Cardiac fibroblast (primary cell): ENCODE measurements at places on chromosomes 6 and 20.

GRCh38 chr20:49810491-49811190, 2.0 kb upstream of the SLC9A8 start:
- DNase-seq = no peak

GRCh38 chr6:33248643-33248931, 23.1 kb downstream of the VPS52 start:
- peak; percentile 64 for DNase-seq

DNA sequence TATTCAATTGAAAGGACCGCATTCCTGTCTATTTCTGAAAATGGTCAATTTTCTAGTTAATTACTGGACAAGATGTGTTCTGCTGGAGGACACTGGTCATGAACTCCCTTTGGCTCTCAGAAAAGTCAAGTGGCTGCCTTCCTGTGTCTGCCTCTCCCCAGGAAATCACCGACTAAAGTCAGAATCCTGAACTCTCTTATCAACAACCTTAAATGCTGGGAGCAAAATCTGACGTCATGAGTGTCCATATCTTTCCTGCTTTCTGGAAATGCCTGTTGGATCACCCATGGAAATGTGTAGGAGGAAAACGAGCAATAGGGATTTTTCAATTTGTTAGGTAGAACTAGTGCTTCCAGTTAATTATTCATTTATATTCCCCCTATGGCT, 53.5 kb upstream of the PLCB1 start:
- DNase-seq = no peak

- no peak for DNase-seq
Observed at GRCh38 chr20:55685425-55685824, 319.9 kb downstream of the CBLN4 start.

- no peak for DNase-seq
Observed at GRCh38 chr6:160792708-160793107, 90.7 kb downstream of the PLG start.

DNA sequence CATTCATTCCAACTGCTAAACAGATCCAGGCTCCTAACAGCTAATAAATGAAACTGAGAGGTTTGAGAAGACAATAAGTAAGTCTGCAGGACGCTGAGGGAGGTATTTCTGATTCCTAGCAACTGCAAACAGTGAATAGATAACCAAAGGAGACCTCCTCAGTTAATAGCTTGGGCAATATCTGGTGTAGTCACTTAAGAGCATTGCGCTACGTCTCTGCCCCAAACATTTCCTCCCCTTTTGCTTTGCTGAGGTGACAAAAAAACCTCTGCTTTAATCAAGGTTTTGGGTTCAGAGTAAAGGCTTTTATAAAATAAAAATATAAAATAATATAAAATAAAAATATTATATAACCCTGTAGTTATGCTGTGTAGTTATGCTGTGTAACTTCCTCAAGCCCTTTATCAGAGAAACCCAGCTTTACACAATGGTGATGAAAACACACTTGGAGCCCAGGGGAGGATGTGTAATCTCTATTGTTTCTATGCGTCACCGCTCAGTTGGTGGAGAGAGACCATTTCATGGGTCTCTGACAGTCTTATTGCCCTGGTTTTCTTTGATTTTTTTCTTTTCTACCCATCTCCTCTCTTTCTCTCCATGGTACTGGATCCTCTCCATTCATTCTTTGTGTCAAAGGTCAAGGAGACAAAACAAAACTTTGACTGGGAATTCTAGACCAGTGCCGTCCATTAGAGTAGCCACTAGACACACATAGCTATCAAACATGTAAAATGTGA, 18.9 kb upstream of the CALHM5 start:
- DNase-seq = peak; percentile 84

DNA sequence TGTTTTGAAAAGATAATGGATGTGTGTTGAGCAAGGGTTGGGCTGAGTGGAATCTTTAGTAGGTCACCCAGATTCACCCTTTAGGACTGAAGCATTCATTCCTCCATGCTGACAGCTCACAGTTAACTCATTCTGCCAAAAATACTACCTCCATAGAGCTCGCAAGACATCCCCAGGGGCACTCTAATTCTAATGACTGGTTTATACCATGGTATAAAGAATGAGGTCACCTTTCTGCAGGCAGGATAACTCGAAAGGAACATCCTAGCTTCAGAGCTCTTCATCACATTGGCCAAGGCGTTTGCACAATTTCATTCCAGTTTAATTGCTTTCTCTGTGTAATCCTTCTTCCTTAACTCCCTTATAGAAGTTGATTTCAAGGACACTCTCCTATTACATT, 1257.2 kb upstream of the EYS start:
- no peak for DNase-seq

GRCh38 chr6:20866036-20866435, 331.8 kb downstream of the CDKAL1 start:
- DNase-seq = no peak

DNA sequence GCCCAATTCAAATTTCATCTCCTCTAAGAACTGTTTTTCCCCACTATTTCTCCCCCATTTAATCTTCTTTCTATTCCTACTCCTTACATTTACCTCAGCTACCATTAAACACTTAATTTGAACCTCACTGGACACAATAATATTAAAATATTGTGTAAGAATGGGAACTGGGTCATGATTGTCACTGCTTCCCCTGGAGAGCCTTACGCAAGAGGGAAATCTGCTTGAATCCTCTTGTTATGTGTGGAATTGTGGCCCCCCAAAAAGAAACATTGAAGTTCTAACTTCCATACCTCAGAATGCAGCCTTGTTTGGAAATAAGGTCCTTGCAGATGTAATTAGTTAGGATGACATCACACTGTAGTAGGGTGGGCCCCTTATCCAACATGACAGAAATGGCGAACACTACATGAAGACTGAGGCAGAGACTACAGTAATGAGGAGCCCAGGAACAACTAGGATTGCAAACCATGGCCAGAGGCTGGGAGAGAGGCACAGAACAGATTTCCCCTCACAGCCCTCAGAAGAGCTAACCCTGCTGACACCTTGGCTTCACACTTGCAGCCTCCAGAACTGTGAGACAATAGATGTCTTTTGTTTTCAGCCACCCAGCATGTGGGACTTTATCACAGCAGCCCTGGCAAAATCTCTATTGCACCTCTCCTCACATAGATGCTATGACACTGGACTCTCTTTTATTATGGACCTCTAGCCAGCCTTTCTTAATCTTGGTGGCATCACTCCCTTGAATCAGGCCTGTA, 29.9 kb downstream of the HIVEP2 start:
- no peak for DNase-seq
